HT-29 (cell line): ENCODE measurements at places on chromosomes 2 and 18.

DNA sequence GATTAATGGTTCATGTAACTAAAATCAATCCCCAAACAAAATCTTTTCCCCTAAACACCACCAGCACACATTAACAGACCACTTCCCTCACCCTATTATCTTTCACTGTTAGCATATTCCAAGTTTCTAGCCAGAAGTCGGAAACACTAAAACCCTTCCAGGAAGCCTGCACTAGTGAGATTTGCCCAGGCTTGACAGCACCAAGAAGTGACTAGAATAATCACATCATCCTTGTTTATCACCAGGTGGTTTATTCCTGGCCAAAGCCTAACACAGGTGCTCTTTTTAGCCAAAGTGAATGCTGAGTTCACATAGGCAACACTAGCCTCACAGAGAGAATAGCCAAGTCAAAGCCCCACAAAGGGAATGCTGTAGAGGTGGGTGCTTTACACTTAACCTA, 221.2 kb upstream of the HNRNPA3 start:
- no peak for DNase-seq

GRCh38 chr2:230956827-230957755, 32.0 kb upstream of the GPR55 start:
- DNase-seq, result peak; percentile 17

DNA sequence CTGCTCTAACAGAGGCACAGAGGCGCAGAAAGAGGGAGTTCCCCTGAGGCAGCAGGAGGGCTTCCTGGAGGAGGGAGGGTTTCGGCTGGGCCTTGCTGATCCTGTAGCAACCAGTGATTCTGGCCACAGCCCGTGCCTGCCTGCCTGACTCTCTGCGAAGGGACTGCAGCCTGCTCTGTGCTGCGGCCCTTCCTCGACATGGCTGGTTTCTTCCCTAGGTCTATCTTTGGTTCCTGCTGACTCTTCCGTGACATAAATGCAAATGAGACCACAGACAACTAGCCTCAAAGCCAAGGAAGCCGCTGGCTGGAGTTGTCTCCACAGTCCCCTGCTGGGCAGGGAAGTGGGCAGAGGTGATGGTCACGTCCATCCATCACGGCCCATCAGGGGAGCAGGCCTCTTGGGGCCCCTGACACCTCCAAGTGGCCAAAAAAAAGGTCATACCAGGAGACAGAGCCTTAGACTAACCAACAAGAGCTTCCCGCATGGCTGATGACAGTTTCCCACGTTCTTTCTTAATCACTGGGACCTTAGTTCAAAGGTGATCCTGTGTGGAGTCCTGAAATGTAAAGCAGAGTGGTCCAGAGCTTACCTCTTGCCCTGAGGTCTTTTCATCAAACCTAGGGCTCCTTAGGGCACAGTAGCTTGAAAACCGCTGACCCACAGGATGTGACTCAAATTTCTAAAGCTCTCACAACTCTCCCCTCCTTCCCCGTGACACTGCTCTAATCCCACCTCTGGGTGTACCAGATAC, 55.3 kb downstream of the HS1BP3 start:
- no peak for DNase-seq

DNA sequence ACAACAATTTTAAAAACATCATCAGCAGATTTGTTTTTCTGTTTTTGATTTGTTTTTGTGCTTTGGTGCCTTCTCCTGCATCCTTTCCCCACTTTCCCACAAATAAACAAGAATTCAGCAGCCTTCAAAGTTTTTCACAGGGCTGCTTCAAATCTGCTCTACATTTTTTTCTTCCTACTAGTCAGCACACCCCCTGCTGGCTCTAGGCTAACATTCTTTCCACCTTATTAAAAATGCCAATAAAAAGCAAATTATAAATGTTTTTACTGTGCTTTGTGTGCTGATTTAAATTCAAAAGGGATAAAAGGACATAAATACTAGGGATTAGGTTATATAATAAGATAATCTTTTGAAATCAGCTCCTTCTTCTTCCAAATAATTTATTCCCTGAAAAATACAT, 6.2 kb upstream of the CNTNAP5 start:
- peak; percentile 12 for DNase-seq

GRCh38 chr2:42809819-42810120, 17.4 kb upstream of the HAAO start:
- peak; percentile 79 for DNase-seq

- no peak for DNase-seq
These were observed 102.3 kb upstream of the GATA6 start for GRCh38 chr18:22067109-22067508.

DNA sequence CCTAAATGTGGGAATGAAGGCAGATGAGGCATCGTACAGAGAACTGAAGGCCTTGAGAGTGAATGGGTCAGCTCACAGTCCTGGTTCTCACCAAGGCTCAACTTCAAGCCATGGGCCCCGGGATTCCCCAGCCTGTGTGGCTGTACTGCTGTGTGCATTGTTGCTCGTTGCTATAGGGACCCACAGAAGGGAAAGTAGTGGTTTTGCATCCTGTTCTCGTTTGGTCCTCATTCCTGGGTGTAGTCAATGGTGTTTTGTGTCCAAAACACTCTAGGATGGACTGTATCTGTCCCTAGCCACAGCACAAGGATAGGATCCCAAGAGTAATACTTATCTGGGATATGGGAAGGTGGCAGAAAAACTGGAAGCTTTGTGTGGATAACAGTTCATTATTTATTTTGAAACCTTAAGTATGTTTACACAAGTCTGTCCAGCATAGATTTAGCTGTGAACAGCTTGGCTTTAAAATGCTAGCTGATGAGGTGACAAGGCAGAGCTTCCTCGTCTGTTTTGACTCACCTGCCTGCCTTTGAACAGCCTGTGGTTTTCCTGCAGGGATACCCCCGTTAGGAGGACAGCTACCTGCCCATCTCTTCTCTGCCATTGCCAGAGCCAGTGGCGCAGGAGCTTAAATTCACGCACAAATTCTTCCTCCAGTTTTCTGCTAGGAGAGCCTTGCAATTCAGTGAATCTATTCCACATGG, 85.0 kb downstream of the WDSUB1 start:
- DNase-seq, result no peak

DNA sequence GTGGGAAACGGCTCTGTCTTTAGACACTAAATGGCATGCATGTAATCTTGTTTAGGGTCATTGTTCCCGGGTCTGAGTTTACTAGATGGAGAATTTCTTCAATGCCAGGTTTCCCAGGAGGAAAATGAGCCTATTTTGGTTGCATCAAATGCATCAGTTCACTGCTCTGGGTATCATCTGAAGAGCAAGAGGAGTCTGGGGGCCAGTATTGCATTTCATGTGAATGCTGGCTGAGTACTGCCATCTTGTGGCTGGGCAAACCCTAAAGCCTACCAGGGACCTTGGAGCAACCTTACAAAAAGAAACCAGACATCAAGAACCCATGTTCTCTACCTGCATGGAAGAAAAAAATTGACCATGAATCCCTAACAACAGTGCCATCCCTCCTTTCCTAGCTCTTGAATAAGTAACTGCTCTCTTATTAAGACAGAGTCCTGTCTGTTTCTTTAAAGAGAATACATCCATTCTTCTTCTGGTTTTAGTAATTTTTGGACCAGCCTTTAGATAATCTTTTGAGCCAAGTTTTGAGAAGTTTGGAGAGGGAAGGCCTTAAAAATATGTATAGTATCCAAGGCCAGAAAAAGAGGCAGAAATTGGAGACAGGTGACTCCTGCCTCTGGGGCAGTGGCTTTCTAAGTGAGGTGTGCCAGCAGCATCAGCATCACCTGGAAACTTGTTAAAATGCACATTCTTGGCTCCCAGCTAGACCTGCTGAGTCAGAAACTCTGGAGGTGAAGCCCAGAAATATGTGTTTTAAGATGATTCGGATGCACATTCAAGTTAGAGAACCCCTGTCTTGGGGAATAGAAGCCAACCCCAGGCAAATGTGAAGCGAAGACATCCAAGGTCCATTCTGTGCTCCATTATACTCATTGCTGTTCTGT, 261.0 kb upstream of the CXCR4 start:
- peak; percentile 65 for DNase-seq

GRCh38 chr2:172489681-172490080, 62.3 kb downstream of the ITGA6 start:
- DNase-seq, result no peak

GRCh38 chr2:120775194-120775593, 39.5 kb downstream of the GLI2 start:
- DNase-seq, result no peak

DNA sequence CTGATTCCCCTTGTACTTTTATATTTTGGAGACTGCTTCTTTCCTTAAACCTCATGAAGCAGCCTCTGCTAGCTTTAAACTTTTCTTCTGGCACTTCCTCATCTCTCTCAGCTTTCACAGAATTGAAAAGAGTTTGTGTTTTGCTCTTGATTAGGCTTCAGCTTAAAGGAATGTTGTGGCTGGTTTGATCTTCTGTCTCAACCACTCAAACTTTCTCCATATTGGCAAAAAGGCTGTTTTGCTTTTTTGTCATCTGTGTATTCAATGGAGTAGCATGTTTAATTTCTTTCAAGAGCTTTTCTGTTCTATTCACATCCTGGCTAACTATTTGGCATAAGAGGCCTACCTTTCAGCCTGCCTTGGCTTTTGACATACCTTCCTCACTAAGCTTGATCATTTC, 36.3 kb upstream of the MSTN start:
- no peak for DNase-seq

DNA sequence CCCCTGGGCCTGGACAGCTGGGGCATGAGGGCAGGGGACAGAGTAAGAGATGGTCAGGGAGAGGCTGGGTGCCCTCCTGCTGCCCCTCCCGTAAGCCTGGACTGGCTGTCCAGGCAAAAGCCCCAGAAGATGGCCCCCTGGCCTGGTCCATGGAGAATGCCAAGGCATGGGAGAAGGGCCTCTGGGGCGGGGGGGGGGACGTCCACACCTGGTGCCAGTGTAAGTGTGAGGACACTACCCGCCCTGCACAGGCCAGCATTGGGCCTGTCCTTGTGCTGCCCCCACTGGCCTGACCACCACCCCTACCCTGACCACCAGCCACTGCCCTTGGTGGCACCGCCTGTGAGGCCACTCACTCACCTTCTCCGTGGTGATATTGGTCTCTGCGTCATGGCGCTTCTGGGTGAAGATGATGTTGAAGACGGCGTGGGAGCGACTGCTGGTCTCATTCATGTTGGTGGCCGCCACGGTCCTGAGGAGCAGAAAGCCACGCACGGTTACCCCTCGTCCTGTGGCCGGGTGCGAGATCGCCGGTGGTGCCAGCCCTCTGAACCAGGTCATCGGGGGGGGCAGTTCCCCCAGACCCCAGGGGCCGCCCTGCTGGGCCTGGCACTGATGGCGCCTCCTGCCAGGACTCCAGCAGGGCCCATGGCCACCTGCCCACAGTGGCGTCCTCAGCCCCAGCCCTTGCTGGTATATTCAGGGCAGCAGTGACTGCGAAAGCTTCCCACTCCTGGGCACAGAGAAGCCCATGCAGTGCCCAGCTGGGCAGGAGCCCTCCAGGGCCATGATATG, 35.2 kb downstream of the KIF1A start:
- no peak for DNase-seq

DNA sequence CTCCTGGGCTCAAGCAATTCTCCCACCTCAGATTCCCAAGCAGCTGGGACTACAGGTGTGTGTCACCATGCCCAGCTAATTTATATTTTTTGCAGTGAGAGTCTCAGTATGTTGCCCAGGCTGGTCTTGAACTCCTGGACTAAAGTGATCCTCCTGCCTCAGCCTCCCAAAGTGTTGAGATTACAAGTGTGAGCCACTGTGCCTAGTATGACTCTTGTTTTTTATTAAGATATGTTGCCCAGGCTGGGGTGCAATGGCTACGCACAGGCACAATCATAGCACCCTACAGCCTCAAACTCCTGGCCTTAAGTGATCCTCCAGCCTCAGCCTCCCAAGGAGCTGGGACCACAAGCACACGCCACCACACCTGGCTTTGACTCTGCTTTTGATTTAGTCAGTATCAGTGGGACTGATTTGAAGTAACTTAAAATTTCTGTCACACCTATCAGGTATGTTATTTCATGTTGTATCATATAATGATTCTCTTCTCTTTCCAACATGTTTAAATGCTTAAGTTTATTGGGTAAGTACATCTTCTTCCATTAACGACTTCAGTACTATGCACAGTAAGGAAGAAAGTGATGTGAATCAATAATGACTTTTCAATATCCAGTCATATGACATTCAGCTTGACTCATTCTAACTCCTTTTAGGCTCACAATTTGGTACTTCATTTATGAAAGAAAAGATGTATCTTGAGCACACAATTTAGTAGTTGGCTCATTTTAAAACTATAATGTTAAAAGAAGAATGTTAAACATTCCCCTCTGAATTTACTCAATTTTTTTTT, 6.3 kb downstream of the PPP4R3B start:
- DNase-seq, result no peak

- DNase-seq, result no peak
These were observed 49.9 kb downstream of the DDX1 start for GRCh38 chr2:15641530-15641982.

DNA sequence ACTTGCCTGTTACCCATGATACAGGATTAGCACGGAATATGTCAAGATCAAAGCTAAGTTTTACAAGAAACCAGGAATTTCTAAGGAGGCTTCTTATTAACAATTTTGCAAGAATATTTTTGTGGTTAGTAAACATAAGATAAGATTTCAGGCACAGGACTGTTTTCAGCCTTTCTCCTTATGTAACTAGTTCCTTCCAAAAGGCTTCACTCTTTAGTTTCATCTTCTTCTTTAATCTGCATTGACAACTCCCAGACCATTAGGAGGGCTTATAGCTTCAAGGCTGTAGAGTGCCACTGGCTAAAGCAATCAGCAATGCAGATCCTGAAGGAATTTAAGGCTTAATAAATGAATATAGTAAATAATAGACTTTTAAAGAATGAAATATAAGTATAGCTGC, 29.3 kb downstream of the SLC14A1 start:
- no peak for DNase-seq

- DNase-seq, result no peak
These were observed 140.6 kb downstream of the EML6 start for GRCh38 chr2:54864096-54864495.

DNA sequence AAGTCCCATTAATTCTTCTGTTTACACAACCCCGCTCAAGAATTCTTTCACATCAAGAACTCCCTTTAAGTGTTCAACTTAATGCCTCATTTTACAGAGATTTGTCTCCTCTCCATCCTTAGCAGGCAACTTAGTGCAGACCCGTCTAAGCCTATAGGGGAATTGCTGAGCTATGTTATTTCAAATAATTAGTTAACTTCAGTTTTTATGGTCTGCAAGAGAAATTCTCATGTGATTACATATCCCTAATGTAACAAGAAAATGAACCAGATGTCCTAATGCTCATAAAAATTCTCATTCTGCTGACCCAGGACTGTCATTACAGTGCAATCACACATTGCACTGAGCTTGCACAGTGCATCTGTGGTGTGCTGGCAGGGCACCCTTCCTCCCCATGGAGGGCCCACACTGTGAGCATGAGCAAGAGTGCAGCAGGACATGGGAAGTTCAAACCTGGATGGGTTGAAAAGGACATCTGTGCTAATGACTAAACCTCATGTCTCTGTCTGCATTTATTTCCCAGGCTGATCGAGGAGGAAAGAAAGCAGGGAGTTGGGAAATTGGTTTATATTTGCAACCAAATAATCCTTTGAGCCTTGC, 97.1 kb downstream of the COL5A2 start:
- no peak for DNase-seq

DNA sequence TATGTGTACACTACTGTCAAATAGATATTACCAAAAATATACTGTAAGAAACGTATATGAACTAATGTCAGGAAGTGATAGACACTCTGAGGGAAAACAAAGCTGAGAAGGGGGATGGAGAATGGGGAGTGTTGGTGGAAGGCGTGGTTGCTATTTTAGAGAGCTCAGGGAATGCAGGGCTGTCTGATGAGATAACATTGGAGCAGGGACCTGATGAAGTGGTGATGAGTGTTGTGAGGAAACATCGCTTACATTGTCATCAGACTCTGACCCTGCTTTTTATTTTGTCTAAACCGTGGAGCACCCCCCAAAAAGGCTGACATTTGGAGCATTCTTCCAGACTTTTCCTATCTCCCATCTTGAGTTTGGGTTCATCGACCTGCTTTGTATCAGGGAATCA, 194.7 kb downstream of the LTBP1 start:
- DNase-seq, result no peak
